Glutamatergic neuron (in vitro differentiated cells): ENCODE measurements at places on chromosomes 1 and 21. TPM values are rescaled to one million over a fixed set of nuclear protein-coding genes. Genes with fewer than 3 reads are reported as not detected.

Gene ZFYVE9
- total RNA-seq: 25.6 TPM

GRCh38 chr1:15428815-15429435 is 9.3 kb upstream of the CTRC start:
- no peak for DNase-seq
- H3K27ac ChIP-seq: no peak overlapping the region
- H3K4me1 ChIP-seq: peaks cover 10% of the 10 kb centered on the region
- no peak overlapping the region for H3K4me3 ChIP-seq

Gene STUM
- total RNA-seq: 11.0 TPM

Gene FCGR1A
- not detected for total RNA-seq

- no peaks in the 10 kb centered on the region for H3K36me3 ChIP-seq
- H3K27me3 ChIP-seq: peaks cover 3% of the 10 kb centered on the region
- DNase-seq: no peak
Measured at GRCh38 chr1:9838946-9839345, 15.2 kb upstream of the CLSTN1 start.

DNA sequence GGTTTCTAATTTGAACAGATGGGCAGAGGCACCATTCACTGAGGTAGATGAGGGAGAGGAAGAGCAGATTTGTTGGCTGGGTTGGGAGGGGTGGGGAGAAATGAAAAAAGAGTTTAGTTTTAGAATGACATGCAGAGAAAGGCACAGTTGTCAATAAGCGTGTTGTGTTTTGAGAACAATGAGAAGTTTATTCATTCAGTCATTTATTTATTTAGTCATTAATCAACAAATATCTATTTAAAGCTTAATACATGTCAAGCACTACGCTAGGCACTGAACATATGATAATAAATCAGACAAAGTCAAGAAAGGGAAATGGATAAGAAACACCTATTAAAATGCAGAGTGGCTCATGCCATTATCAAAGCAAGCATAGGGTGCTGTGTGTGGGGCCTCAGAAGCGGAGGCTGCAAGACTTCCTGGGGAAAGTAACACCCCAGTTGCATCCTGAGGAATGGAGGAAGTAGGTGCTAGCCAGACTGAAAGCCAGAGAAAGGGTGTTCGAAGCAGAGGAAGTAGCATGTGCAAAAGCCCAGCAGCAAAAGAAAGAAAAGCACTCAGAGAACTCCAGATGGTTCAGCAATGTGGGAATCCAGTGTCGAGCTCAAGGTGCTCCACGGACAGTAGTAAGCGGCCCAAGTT is 114.1 kb downstream of the RNF220 start:
- no peak overlapping the region for H3K27ac ChIP-seq
- H3K27me3 ChIP-seq: peaks cover 5% of the 10 kb centered on the region
- H3K36me3 ChIP-seq: peaks cover 5% of the 10 kb centered on the region
- peaks cover 6% of the 10 kb centered on the region for H3K4me1 ChIP-seq
- no peak overlapping the region for H3K4me3 ChIP-seq

Gene PTPN7
- total RNA-seq: not detected

DNA sequence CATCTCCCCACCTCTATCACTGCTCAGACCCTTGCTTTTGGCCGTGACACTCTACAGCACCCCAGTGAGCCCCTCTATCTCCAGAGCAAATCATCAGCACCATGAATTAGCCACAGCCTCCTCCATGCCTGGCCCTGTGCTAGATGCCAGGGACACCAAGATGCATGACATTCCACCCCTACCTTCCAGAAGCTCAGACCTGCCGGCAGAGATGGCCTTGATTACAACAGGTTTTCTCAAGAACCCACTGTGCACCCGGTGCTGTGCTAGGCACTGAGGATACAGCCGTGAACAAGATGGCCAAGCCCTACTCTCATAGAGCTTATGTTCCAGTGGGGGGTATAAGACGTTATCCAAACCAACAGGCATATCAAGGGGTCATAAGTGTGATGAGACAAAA is 30.6 kb downstream of the CDK18 start:
- H3K27me3 ChIP-seq: peaks cover 4% of the 10 kb centered on the region
- H3K27ac ChIP-seq: no peak overlapping the region
- no peaks in the 10 kb centered on the region for H3K4me1 ChIP-seq
- DNase-seq: no peak
- H3K4me3 ChIP-seq: no peak overlapping the region
- H3K36me3 ChIP-seq: no peaks in the 10 kb centered on the region

Gene OR2M3
- total RNA-seq: not detected

GRCh38 chr1:201495551-201496295 is 11.2 kb downstream of the CSRP1 start:
- peak overlapping the region; percentile 67 for H3K4me3 ChIP-seq
- peak overlapping the region; percentile 29 for H3K27ac ChIP-seq
- peaks cover 9% of the 10 kb centered on the region for H3K27me3 ChIP-seq
- peak; percentile 26 for DNase-seq

DNA sequence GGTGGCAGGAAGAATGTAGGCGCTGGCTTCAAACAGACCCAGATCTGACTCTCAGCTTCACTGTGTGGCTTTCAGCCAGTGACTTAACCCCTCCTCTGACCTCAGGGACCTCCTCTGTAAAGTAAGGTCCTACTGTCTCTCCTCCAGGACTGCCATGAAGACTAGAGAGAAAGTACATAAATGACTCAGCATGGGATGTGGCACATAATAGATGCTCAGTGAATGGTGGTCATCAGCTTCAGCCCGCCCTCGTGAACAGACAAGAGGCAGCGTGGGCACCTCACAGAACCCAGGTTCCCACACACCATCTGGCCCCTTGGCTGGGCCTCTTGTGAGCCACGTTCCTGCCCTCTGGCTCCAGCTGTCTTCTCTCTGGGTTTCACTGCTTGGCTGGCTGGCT is 126.0 kb downstream of the SYF2 start:
- peaks cover 11% of the 10 kb centered on the region for H3K27me3 ChIP-seq
- peaks cover 8% of the 10 kb centered on the region for H3K36me3 ChIP-seq
- no peak overlapping the region for H3K27ac ChIP-seq

DNA sequence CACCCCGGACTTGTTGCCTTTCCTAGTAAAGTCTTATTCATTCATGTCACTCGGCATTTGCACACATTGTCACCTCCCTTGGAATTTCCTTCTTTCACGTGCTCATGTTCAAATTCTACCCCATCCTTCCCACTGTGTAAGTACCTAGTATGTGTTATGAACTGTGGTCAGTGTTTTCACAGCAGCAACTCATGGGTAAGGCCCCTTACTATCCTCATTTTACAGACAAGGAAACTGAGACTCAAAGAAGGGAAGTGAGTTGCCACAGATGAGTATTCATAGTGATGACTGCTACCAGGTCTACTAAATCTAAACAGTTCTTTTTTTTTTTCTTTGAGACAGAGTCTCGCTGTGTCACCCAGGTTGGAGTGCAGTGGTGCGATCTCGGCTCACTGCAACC is 10.5 kb downstream of the CITED4 start:
- H3K4me1 ChIP-seq: peaks cover 3% of the 10 kb centered on the region
- no peak overlapping the region for H3K4me3 ChIP-seq
- no peaks in the 10 kb centered on the region for H3K36me3 ChIP-seq
- no peak for DNase-seq
- peaks cover 7% of the 10 kb centered on the region for H3K27me3 ChIP-seq
- H3K27ac ChIP-seq: no peak overlapping the region

DNA sequence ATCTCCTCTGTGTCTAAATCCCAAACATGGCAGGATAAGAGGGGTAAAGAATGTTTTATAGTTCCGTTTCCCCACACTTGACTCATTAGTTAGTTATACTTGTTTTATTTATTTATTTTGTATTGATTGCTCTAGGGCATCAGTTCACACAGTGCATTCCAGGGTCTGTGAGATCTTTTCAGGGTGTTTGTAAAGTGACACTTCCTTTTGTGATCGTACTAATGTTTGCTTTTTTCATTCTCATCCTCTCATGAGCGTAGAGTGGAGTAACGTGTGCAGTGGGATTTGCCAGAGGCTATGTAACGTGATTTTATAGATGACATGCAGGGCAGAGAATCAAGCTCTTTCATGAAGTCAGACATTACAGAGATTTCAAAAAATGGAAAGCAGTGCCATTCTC is 103.2 kb downstream of the SCCPDH start:
- no peak overlapping the region for H3K4me3 ChIP-seq
- peaks cover 12% of the 10 kb centered on the region for H3K36me3 ChIP-seq
- no peaks in the 10 kb centered on the region for H3K4me1 ChIP-seq

Gene EIF2D
- total RNA-seq: 19.5 TPM

- H3K27ac ChIP-seq: no peak overlapping the region
- H3K4me1 ChIP-seq: no peaks in the 10 kb centered on the region
- no peaks in the 10 kb centered on the region for H3K36me3 ChIP-seq
Measured at GRCh38 chr1:10360045-10360444, 38.8 kb upstream of the PGD start.

GRCh38 chr1:7172804-7173203 is 387.6 kb downstream of the CAMTA1 start:
- H3K27me3 ChIP-seq: peaks cover 6% of the 10 kb centered on the region
- H3K36me3 ChIP-seq: no peaks in the 10 kb centered on the region
- peak overlapping the region; percentile 83 for H3K27ac ChIP-seq

Gene PSRC1
- total RNA-seq: 13.9 TPM

Gene OR6N1
- total RNA-seq: not detected

GRCh38 chr1:231216498-231216897 is 24.5 kb upstream of the GNPAT start:
- H3K27ac ChIP-seq: no peak overlapping the region
- H3K27me3 ChIP-seq: peaks cover 8% of the 10 kb centered on the region
- DNase-seq: no peak
- H3K36me3 ChIP-seq: no peaks in the 10 kb centered on the region
- H3K4me3 ChIP-seq: no peak overlapping the region

DNA sequence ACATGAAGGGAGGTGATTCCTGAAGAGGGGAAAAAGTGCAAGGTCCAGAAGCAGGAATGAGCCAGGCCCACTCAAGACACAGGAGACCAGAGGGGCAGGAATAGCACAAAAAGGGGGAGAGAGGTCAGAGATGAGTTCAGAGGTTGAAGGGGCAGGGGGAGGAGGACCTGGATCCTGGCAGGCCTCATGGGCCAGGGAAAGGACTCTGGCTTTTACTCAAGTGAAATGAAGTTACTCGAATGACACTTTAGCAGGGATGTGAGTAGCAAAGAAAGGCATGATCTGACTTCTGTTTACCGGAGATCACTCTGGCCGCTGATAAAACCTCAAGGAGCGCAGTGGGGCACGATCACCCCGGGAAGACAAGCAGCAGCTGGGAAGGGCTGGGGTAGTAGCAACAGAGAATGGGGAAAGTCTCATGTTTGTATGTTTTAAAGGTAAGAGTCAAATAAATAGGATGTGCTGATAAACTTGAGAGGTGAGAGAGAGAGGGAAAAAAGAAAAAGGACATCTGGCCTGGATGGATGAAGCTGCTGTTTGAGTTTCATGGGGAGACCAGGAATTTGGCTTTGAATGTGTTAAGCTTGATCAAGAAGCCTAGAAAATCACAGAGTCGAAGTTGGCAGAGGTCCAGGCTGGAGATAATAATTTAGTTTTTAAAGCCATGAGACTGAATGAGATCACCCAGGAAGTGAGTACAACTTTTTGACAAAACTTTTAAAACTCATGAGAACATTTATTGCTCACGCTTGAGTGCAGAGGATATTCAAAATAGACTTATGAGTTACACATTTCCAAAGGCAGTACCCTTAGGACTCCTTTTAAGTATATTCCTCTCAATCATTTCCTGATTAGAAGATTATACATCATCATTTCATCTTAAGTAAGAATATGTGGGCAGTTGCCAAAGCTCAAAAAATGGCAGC is 156.0 kb downstream of the RERE start:
- no peaks in the 10 kb centered on the region for H3K27me3 ChIP-seq
- H3K4me1 ChIP-seq: peaks cover 4% of the 10 kb centered on the region
- no peak overlapping the region for H3K4me3 ChIP-seq
- DNase-seq: no peak
- no peaks in the 10 kb centered on the region for H3K36me3 ChIP-seq
- H3K27ac ChIP-seq: no peak overlapping the region

DNA sequence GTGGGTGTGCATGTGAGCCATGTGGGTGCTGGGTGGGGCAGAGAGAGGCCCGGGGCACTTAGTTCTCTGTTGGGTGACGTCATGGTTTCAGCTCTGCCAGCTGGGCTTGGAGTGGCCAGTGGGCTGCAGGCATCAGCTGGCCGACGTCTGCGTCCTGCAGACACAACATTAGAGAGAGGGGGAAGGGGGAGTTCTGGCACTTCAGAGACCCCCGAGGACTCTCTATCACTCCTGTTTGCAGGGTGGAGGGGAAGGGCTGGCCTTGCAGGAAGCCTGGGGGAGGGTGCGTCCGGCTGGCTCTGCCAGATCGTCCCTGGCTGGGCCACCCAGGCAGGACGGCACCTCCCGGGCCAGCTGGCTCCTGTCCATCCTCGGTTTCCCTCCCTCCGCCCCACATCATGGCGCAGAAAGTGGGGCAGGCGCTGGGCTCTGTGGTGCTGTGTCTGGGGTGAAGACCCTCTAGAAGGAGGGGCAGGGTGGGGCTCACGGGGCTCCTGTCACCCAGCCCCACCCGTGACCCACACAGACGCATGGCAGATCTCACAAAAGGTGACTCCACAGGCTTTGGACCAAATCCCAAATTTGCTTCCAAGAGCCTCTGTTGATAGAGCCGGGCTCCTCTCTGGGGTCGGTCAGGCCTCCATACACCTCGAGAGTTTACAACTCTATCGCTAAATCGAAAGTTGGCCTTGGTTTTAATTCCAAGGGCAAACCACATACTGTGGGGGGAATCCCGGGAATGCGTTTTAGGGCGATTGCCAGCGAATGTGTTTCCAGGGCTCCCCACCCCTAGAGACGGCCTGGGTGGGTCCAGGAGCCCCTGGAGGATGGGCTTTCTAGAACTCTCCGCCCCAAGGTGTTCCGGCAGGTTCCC is 73.4 kb upstream of the TTC34 start:
- no peak overlapping the region for H3K27ac ChIP-seq
- peaks cover 5% of the 10 kb centered on the region for H3K27me3 ChIP-seq
- no peak for DNase-seq
- H3K36me3 ChIP-seq: no peaks in the 10 kb centered on the region
- H3K4me1 ChIP-seq: no peaks in the 10 kb centered on the region
- H3K4me3 ChIP-seq: no peak overlapping the region

GRCh38 chr1:12595757-12596006 is 22.3 kb downstream of the DHRS3 start:
- no peaks in the 10 kb centered on the region for H3K4me1 ChIP-seq
- H3K36me3 ChIP-seq: no peaks in the 10 kb centered on the region
- H3K27me3 ChIP-seq: peaks cover 23% of the 10 kb centered on the region

DNA sequence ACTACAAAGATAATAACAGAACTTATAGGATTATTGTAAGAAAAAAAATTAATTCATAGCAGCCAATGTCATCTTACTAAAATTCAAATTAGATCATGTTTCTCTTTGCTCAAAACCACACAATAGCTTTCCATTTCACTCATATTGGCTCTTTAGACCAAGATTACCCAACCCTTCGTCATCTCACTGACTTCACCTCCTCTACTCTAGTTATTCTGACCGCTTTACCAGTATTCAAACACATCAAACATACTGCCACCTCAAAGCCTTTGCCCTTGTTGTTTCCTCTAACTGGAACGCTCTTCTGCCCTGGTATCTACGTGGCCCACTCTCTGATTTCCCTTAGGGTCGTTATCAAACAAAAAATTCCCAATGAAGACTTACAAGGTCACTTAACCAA is 1.7 kb downstream of the ANGPTL3 start:
- no peak overlapping the region for H3K4me3 ChIP-seq
- no peak for DNase-seq
- no peaks in the 10 kb centered on the region for H3K36me3 ChIP-seq

- H3K4me3 ChIP-seq: no peak overlapping the region
- no peak for DNase-seq
- no peaks in the 10 kb centered on the region for H3K36me3 ChIP-seq
- H3K27me3 ChIP-seq: no peaks in the 10 kb centered on the region
- no peaks in the 10 kb centered on the region for H3K4me1 ChIP-seq
- H3K27ac ChIP-seq: no peak overlapping the region
Measured at GRCh38 chr1:57094749-57095148, 128.9 kb upstream of the C8B start.

Gene MTF1
- 15.5 TPM for total RNA-seq

Gene CXADR
- 54.9 TPM for total RNA-seq

- peaks cover 6% of the 10 kb centered on the region for H3K27me3 ChIP-seq
- peaks cover 5% of the 10 kb centered on the region for H3K36me3 ChIP-seq
- peak; percentile 31 for DNase-seq
- H3K4me3 ChIP-seq: no peak overlapping the region
Measured at GRCh38 chr21:40847951-40848350, 993 bp upstream of the DSCAM start.

Gene YARS1
- 197 TPM for total RNA-seq
